ENCODE measurements at places on chromosomes 5 and 9.

DNA sequence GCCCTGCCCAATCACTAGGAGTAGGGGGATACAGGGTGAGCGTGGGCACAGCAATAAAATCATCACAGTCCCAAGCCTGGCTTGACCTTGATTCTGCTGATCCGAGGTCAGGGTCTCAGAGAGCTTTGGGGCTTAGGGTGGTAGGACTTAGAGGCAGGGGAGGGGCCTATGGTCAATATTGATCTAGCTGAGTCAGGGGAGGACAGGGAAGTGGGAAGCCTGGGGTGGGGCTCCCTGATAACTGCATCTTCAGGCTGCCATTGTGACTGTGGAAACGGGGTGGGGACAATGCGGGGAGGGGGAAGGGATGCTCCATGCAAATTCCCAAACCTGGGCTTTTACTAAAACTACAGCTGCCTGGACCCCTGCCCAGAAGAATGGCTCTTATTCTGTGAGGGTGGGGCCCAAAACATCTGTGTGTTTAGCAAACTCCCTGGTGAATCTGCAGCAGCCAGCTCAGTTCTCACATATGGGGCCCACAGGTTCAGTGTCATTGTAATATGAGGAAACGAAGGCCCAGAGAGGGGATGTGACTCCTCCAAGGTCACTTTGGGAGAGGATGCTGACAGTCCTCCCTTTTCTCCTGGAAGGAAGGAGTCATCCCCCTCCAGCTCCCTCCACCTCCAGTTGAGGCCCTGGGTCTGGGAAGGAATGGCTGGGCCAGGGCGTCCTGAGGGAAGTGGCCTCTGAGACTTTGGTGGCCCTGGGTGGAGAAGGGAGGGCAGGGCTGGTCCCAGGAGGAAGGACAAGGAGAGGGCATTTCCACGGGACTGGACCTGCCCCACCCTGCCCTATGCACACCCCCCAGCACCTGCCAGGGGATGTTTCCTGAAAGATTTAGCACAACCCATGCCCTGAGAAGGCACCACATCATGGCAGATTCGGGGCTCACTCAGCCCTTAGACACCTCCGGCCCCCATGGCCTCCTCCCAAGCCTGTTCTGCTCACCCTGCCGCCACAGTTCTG is 26.4 kb downstream of the SLC6A7 start:
- DNase-seq, result no peak

DNA sequence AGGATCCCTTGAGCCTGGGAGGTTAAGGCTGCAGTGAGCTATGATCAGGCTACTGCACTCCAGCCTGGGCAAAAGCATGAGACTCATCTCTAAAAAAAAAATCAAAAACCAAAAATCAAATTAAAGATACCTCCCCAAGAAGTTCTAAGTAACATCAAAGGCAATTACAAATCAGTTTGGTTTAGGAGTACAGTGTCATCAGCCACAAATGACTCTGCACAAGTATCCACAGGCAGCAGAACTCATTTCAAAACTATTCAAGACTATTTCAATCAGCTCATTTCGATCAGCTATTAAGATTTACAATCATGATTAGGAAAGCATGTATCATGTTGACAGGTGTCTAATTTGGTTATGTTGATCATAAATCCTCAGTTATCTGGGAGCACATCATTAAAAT is 19.1 kb downstream of the TRMO start:
- DNase-seq, result no peak

DNA sequence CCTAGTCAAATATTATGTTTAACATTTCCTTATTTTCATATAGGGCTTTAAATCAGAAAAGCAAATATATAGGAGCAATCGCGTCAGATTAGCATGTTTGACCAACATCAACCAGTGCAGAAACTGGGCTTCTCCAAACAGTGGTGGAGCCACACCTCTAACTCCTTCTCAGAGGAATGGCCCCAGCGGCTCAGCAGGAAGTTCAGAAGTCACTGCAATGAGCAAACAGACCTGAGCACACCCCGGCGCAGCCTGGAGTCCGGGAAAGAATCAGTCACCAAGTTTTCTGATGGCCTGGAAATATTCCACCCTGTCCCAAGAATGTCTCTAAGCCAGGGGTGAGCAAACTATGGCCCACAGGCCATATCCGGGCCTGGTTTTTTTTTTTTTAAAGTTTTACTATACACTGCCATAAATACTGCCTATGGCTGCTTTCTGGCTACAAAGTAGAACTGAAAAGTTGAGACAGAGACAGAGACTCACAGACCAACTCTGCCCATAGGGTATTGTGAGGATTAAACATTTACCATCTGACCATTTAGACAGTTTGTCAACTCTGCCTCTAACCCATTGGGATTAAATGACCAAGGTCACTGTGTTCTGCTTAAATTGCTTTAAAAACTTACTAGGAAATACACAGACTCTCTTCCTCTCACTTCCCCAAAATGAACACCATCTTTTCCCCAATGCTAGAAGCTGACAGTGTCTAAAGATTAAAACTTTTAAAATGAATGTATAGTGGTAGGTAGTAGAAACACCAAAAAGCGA is 5.4 kb downstream of the GOLM1 start:
- DNase-seq, result no peak

GRCh38 chr5:1641041-1641440 is 117.3 kb upstream of the LPCAT1 start:
- peak; percentile 50 for DNase-seq

DNA sequence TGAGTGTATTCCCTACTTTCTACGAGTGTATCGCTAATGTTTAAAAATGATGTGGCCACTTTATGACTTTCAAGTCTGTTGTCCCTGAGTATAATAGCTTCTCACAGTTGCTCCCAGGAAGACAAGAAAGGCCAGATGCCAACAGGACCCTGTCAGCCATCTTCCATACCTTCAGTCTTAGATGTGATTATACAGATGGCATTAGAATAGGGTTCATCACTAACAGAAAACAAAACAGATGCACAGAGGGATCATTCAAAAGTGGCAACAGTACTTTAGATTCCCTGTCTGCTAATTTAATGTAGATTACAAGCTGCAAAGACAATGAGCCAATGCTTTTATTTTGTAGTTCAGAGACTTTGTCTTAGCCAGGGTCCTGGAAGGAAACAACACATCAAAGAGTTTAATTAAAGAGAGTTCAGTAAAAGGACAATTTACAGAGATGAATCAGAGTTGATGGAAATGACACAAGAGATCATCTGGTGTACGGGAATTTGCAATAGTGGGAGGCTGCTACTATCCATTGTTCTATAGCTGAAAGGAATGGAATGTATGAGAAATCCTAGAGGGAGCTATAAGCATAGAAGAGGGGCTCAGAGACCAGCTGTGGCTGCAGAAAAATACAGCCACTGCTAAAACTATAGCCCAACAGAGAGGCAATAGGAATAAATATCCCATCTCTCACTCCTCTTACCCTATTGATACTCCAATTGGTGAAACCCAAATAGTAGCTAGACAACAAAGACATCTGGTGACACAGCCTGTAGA is 393.7 kb upstream of the SMC2 start:
- no peak for DNase-seq

- DNase-seq, result no peak
These were observed 52.4 kb downstream of the NREP start for GRCh38 chr5:111704452-111705085.

GRCh38 chr5:170179626-170180025 is 53.2 kb upstream of the C5orf58 start:
- DNase-seq, result no peak

- no peak for DNase-seq
These were observed 33.8 kb upstream of the FYB1 start for GRCh38 chr5:39253196-39253595.

DNA sequence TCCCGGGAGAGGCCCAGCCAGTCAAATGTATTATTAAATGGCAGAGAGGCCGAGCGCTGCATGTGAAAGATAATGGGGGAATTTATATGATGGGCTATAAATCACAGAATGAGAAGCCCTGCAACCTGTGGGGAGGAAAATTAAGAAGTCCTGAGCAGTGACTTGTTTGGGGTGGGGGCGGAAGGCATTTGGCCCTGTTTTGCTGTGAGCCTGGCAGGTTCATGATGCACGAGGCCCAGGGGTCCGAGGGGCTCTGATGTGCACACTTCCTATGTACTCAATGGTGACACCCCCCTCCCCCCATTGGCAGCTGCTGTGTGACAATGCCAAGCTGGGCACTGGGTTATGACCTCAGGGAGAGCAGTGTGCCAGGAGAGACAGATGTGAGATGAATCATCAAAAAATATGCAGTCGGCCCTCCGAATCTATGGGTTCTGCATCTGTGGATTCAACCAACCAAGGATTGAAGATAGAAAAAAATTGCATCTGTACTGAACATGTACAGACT is 13.7 kb upstream of the DAB2IP start:
- DNase-seq, result no peak

GRCh38 chr9:111945216-111945615 is 48.6 kb downstream of the UGCG start:
- no peak for DNase-seq

DNA sequence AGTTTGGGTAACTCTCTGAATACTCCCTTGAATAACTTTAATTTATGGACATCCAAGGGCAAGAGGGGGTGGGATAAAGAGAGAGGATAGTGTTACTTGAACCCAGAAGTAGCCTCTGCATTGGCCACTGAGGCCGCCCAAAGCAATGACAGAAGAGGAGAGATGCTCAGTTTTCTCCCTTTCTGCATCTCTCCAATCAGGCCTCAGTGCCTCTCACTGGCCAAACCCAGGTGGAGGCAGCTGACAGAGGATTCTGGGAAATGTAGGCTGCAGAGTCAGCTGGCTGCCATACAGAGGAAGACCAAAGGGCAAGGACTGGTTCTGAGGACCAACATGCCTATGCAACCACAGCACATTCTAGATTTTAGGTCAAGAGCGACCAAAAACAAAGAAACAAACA is 719.4 kb downstream of the MAT2B start:
- DNase-seq, result no peak

- DNase-seq, result no peak
These were observed 10.9 kb downstream of the ZNF169 start for GRCh38 chr9:94270009-94270408.
